ENCODE measurements at places on chromosomes 6 and 20.

- DNase-seq: peak; percentile 66
Observed at GRCh38 chr6:1535295-1535694, 74.4 kb upstream of the FOXC1 start.

- no peak for DNase-seq
Observed at GRCh38 chr6:38789256-38789655, 74.1 kb downstream of the DNAH8 start.

GRCh38 chr6:148271711-148272439 lies 70.8 kb upstream of the SASH1 start:
- no peak for DNase-seq

GRCh38 chr20:31517373-31517772 lies 3.1 kb downstream of the HM13 start:
- no peak for DNase-seq

DNA sequence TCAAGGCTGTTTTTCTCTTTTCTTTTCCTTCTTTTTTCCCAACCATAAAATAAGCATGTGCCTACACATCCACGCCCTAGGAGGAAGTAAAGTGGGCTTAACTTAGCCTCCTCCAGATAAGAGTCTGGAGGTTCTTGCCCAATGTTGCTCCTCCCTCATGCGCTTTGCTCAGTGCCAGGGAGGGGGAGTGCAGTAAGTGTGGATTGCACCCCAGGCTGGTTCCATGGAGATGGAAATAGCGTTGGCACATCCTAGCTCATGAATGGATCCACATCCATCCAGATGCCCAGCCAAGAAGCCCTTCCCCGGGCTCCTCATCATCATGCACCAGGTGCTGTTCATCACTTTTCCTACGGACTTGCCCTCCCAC lies 58.2 kb downstream of the NEDD9 start:
- DNase-seq: no peak

- no peak for DNase-seq
Observed at GRCh38 chr20:3413393-3413889, 6.0 kb upstream of the DNAAF9 start.

DNA sequence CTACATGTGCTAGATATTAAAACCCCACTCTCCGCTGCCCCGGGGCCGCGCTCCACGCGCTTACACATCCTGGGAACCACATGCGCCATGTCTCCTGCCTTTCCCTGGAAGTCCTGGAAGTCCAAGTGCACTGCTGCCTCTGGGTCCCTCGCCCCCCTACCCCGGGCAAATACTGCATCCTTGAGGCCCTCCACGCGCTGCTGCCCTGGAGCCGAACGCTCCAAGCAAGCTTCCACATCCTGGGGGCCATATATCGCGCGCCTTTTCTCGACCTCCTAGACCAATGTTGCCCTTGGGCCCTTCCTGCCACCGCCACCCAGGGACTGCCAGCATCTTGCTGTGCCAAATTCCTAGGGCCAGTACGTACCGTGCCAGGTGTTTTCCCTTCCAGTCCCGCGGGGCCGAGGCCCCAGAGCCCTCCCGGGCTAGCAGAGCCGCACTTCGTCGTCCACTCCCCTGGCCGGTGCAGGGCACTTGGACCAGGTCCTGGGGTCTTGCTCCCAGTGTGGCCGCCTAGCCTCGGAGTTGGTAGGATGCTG lies 779 bp upstream of the KCNG1 start:
- no peak for DNase-seq

- DNase-seq: no peak
Observed at GRCh38 chr6:12394170-12394569, 104.0 kb downstream of the EDN1 start.

GRCh38 chr6:38640216-38640909 lies 634 bp upstream of the BTBD9 start:
- DNase-seq: no peak

- no peak for DNase-seq
Observed at GRCh38 chr6:167499161-167499660, 174.3 kb downstream of the TTLL2 start.

DNA sequence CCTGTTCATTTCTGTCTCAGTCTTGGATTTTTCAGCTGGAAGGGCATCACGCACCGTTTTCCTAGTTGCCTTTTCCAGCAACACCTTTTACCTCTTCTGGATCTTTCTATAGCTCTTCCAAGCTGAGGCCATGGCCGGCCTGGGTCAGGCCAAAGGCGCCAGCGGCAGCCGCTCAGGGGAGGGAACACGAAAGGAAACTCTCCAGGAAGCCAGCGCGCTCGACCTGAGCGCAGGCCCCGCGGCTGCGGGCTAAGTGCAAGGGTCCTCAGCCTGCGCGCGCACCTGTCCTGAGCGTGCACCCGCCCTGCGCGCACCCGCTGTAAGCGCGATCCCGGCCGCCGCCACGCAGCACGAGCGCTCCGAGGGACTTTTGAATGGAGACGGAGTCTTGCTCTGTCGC lies 43.8 kb upstream of the TMEM181 start:
- DNase-seq: no peak

- no peak for DNase-seq
Observed at GRCh38 chr6:34102099-34102656, 43.7 kb downstream of the GRM4 start.

- peak; percentile 32 for DNase-seq
Observed at GRCh38 chr20:46132705-46133120, 14.6 kb downstream of the CD40 start.

Measured in CD4-positive, alpha-beta T cell treated with Interleukin-4 for 4 hours (primary cell).